Stimulated activated CD8-positive, alpha-beta memory T cell treated with anti-CD3 and anti-CD28 coated beads, Interleukin-15, amount 100 ng/mL, for 1 hour (primary cell): ENCODE measurements at places on chromosomes 6 and 20.

DNA sequence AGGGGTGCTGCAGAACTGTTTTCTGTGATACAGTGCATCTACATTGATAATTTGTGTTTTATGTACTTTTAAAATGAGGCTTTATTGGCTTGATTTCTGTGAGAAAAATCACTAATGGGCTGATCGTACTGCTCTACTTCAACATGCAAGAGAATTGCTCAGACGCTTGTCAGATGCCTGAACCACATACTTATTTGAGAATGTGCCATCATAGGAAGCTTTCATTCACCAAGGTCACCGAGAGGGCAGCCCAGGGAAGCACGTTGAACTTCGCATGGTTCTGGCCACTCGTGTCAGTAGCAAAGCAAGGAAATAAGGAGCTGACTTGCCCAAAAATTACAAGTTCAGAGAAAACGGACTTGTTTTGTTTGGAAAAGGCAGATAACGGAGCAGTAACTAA, 168.5 kb upstream of the AKAP12 start:
- DNase-seq = no peak

DNA sequence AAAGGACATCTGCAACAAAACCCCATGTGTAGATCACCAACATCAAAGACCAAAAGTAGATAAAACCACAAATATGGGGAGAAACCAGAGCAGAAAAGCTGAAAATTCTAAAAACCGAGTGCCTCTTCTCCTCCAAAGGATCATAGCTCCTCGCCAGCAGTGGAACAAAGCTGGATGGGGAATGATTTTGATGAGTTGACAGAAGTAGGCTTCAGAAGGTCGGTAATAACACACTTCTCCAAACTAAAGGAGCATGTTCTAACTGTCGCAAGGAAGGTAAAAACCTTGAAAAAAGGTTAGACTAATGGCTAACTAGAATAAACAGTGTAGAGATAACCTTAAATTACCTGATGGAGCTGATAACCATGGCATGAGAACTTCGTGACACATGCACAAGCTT, 109.9 kb upstream of the SYNCRIP start:
- no peak for DNase-seq

GRCh38 chr20:49696594-49696993, 17.1 kb downstream of the B4GALT5 start:
- DNase-seq = no peak

GRCh38 chr6:41887331-41887751, 7.8 kb downstream of the USP49 start:
- no peak for DNase-seq

- no peak for DNase-seq
These were observed 171.2 kb upstream of the OLIG3 start for GRCh38 chr6:137665342-137665934.

DNA sequence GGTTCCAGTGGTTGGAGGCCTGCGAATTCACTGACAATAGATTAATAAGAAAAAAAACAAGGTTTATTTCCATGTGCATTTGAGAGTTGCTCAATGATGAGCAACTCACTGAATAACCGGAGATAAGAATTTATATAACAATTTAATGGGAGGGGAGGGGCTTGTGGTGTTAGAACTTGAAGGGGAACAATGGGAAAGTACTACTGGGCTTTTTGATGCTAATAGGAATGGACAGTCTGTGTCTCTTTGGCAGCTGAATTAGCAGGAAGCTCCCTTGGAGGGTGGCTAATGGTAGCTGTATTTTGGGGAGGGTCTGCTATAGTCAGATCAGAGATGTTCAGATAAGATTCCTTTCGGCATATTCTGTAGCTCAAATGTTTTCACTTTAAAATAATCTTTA, 62.4 kb upstream of the GMDS start:
- DNase-seq = no peak

- DNase-seq = no peak
These were observed 6.7 kb downstream of the TMEM74B start for GRCh38 chr20:1178103-1178502.

DNA sequence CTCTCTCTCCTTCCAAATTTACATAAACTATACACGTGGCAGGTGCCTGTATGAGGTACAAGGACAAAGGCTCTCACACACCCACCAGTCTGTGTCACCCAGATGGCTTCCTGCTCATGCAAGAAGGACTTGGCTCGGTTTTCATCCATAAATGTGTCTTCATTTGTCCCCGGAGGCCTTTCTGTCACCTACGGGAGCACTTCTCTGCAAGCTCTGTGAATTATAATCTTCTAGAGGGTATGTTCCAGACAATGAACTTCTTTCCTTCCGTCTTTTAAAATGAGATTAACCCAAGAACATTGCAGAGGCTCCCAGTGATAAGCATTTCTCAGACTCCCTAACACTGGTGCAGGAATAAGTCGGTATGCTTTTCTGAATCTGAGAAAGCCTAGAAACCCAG, 123.6 kb downstream of the PTPRT start:
- no peak for DNase-seq

- DNase-seq = no peak
These were observed 58.4 kb upstream of the TOP1 start for GRCh38 chr20:40970218-40970617.

DNA sequence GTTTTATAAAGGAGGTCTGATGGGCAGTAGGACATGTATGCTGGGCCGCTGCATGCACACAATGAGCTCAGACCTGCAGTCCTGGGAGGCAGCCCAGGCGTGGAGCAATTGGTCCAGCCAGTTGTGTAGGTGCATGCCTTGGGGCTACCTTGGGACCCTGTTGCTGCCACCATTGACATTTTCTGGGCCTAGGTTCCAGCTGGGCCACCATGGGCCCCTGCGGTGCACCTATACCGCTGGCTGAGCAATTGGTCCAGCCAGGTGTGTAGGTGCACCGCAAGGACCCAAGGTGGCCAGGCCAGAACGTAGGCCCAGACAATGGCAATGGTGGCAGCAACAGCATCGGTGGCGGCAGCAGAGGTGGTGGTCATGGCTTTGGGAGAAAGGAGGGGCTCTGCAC, 143.9 kb downstream of the PXDC1 start:
- DNase-seq = no peak

- DNase-seq = no peak
These were observed 11.4 kb upstream of the MOCS1 start for GRCh38 chr6:39945626-39946025.

DNA sequence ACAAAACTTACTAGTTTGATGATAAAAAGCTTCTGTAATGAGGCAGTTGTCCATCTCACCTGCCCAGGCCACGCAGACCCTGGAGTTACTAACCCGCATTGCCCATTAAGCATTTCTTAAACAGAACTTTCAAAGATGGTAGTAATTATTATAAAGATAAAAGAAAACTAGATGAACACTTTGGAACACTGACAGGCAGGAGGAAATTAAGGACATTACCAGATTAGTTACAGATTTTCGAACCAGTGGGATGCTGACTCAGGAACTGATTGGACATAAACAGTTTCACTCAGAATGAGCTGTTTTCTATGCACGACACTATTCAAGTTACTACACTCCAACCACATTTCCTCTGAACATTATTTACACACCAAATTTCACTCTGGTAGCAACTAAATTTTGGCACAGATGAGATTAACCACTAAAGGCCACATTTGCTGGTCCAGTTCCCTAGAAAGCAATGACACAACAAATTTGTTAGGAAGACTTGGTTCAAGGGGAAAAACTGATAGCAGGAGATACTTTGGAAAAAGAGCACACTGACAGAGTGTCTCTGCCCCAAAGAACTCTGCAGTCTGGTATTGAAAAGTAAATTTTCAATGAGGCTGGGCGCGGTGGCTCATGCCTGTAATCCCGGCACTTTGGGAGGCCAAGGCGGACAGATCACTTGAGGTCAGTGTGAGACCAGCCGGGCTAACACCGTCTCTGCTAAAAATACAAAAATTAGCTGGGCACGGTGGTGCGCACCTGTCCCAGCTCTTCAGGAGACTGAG, 3.0 kb downstream of the ROMO1 start:
- DNase-seq = no peak

DNA sequence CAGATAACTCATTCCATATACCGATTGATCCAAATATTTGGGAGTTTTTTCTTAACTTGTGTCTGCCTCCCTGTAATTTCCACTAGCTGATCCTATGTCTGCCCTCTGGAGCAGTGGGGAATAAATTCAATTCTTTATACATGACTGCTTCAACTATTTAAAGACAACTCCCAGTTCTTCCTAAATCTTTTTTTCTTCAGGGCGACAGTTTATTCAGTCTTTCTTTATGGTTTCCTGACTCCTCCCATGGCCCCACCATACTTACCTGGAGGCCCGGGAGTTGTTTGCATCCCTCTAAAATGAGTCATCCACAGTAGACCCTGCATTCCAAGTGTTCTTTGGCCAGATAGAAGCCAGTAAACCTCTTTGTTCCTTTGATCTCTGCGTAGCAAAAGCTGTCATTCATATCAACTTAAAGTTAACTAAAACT, 73.6 kb downstream of the LCA5 start:
- DNase-seq = no peak

- no peak for DNase-seq
These were observed 30.8 kb upstream of the SMLR1 start for GRCh38 chr6:130796313-130796905.

- DNase-seq = no peak
These were observed 101.8 kb downstream of the CEP57L1 start for GRCh38 chr6:109197061-109197460.

GRCh38 chr20:25580711-25581110, 4.6 kb downstream of the NINL start:
- DNase-seq = no peak

DNA sequence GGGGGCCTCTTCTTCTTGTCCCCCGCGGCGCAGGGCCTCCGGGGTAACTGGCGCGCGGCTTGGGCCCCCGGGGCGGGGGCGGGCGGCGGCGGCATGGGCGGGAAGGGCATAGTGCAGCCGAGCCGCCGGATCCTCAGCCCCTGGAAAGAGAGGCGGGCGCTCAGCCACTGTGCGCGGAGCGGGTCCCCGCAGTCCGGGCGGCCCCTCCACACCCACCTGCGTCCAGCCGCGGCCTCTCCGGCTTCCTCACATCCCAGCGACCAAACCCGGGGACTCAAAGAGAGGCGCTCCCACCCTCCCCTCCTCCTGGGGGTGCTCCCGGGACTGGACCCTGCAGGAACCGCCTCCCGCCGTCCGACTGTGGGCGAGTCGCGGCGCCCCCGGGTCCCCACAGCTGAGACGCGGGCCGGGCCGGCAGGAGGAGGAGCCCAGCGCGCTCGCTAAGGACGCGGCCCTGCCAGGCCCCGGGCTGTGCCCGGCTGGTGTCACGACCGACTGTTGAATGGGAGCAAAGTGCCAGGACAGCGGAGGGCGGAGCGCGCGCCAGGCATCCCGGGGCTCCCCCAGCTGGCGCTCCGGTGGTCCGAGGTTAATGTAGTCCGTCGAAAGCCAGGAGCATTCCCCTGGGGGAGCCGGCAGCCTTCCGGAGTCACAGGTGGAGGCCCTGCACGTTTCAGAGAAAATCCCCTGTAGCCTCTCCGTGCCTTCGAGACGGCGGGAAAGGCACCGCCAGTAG, at the start of gene PRR18:
PRR18 (minus strand) TSS at position 360 of the 736 bp plus-strand sequence; CDS start at position 110, 250 bp downstream.
- no peak for DNase-seq

GRCh38 chr6:41939176-41939847, 2.3 kb downstream of the CCND3 start:
- no peak for DNase-seq

- DNase-seq = no peak
These were observed 66.8 kb upstream of the ARHGAP18 start for GRCh38 chr6:129776542-129777330.

DNA sequence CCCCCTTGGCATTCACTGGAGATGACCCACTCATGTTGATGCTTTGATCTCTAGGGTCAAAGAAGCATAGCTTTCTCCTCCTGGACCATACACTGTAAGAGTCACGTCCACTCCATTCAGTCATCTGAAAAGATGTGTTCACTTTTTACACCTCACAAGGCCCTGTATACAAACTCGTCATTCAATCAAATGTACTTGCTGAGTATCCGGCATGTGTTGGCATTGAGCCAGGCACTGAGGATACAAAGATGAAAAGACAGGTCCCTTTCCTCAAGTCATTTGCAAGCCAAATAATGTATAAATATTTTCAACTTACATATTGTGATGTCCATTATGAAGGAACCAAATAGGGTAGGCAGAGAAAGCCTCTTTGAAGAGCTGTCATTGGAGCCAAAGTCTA, 32.6 kb upstream of the CSNK2A1 start:
- no peak for DNase-seq

DNA sequence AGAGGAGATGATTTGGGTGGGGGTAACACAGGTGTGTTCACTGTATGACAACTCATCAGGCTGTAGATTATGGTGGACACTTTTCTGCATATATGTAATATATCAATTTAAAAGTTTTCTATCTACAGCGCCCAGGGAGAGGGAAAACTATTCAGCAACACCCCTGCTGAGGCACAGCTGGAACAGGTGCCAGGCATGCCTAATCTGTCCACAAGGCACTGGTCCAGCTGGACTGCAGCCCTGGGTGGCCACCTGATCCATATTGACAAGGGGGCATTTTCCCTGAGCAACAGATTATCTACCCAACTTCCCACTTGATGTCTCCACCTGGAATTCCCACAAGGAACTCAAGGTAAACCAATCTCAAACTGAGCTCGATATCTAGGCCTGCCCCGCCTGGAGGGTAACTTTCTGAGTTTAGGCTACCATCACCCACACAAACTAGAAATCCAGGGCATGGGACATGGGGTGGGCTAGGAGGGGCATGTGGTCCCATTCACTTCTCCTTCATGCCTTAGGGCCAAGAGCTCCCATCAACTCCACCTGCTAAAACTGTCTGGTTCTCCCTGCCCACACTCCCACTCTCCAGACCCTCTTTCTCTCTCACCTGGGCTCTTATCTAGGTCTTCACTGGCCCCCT, 4.6 kb downstream of the SLC22A16 start:
- DNase-seq = no peak

GRCh38 chr20:43721429-43722152, 5.2 kb downstream of the GTSF1L start:
- no peak for DNase-seq

DNA sequence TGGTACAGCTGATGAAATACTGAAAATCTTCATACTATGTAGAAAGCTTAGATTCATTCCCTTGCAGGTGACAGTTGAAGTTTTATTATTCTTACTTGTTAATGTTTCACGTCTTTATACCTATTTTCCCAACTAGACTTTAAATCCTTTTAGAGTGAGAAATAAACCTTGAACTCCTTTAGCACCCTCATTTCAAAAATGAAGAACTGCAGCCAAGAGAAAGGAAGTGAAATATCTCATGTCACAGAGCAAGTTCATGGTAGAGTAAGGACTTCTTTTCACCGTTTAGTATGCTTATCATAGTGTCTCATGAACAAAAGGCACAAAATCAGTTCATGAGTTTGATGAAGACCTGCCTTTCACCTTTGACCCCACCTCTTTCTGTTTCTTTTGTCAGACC, 38.5 kb downstream of the ORC3 start:
- no peak for DNase-seq
